ENCODE measurements at places on chromosomes 4 and X. TPM values are rescaled to one million over a fixed set of nuclear protein-coding genes. Genes with fewer than 3 reads are reported as not detected.
A peak's percentile ranks its signal among the peaks of the same experiment; 100 is the strongest.

UNC5C gene
- total RNA-seq = under 0.01 TPM

DNA sequence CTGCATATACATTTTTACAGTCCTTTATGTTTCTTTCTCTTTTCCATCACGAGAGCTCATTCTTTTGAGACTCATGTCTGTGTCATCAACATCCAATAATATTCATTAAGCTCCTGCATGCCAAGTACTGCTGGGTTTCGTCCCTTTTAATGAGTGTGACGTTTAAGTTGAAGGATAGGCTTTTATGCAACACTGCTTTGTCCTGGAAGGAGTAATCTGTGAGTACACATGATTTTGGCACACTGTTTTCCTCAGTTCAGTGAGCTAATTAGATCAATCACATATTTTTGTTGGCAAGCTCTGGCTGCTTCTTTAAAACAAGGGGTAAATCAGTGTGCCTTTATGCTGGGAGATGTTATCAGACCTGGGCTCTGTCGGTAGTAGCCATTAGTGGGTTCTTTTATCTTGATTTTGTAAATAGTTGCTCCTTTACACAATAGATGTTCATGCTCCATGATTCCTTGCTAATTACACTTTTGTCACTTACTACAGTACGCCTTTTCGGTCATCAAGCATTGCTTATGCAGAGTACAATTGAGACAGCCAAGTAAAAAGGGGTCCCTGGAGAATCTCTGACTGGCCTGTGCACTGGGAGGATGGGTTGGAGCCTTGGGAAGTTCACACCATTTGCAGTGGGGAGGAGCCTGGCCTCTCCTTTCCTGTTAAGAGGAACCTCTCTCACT is 132.6 kb downstream of the FHIP1A start:
- peak; percentile 58 for DNase-seq

GRCh38 chr4:181647396-181648147 is 595.6 kb upstream of the TENM3 start:
- DNase-seq = peak; percentile 51

- peak; percentile 83 for DNase-seq
Measured at GRCh38 chr4:15232366-15233263, 195.2 kb upstream of the C1QTNF7 start.

- DNase-seq = no peak
Measured at GRCh38 chr4:63459329-63459728, 949.9 kb downstream of the TECRL start.

DNA sequence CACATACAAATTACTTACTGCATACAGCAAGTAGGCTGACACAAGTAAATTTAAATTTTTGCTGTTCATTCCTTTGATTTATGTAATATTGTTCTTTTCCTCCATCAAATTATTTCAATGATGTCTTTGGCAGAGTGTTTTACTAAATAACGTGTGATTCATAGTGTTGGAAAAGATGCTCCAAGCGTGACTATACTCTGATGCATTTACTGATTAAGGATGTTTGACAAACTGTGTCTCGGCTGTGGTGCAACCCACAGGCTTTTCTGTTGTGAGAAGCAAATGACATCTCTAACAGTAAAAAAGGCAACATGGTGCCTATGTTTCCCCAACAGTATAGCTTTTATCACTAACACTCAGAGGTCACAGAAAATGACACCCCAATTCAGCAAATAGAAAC is 540.9 kb downstream of the PPP4R3C start:
- DNase-seq = no peak

DNA sequence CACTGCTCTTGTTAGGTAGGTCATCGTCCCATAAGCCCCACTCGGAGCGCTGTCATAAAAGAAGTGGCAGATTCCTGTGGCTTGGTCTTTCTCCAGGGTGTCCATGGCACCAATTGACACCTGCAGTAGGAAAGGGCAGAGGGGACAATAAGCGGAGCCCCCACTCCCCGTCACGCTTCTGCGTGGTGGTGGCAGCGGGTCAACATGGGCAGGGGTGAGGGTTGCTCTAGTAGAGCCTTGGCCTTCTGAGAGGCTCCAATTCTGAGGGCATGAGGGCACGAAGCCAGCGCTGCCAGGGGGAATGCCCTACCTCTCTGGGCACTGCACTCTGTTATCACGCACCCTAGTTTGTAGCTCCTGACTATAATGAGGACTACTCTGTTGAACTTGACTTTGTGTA is 90.4 kb downstream of the PHKA2 start:
- no peak for DNase-seq

- DNase-seq = no peak
Measured at GRCh38 chr4:36285784-36286480, 4.5 kb downstream of the DTHD1 start.

DNA sequence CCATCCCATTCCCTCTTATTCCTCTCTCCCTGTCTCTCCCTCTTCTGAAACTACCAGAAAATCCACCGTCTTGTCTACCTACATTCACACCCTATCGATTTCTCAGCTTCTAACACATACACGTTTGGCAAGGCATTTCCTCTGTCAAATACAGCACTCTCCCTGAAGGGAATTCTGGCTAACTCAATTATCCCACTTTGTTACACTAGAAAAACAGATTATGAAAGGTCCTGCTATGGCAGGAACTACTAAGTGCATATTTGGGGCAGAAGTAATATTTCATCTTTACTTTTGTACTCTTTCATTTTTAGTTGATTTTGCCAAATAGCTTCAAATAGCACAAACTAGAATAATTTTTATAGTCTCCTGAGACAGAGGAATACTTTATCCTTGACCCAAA is 46.6 kb upstream of the KLHL8 start:
- DNase-seq = no peak
